ENCODE measurements at places on chromosomes 3 and 15.

GRCh38 chr3:142118911-142119310 lies 30.4 kb downstream of the TFDP2 start:
- DNase-seq: no peak

- no peak for DNase-seq
Measured at GRCh38 chr3:189834462-189834861, 203.3 kb downstream of the TP63 start.

DNA sequence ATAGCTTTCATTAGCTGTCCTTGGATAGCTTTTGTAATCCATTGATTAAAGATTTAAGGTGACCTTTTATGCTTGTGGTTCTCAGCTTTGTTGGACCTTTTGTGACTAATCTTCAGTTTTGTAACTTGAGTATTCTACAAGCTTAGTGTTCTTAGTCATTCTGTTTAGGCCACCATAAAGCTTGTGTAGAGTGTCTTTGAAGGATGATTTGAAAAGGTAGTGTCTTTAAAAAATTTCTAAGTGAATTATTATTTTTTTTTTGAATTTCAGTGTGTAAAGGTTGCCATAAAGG lies 7.5 kb downstream of the MORF4L1 start:
- no peak for DNase-seq

GRCh38 chr3:57757642-57758297 lies 1.7 kb downstream of the SLMAP start:
- DNase-seq: no peak

DNA sequence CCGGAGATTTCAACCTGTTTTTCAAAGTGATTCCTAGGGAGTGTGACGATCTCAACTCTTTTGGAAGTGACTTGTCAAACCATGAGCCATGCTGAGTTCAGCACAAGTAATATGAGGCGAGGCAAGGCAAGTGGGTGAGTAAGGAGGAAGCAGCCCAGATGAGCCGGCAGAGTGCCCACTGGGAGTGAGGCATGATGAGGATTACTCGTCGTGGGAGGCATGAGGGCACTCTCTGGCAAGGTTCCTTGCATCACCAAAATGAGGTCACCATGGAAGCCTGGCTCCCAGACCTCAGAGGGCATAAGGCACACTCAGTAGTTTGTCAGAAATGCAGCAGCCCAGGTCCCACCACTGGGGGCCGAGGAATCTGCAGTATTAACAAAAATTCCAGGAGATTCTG lies 636.1 kb downstream of the MAGI1 start:
- peak; percentile 3 for DNase-seq

GRCh38 chr15:70109531-70109930 lies 11.8 kb upstream of the TLE3 start:
- no peak for DNase-seq

DNA sequence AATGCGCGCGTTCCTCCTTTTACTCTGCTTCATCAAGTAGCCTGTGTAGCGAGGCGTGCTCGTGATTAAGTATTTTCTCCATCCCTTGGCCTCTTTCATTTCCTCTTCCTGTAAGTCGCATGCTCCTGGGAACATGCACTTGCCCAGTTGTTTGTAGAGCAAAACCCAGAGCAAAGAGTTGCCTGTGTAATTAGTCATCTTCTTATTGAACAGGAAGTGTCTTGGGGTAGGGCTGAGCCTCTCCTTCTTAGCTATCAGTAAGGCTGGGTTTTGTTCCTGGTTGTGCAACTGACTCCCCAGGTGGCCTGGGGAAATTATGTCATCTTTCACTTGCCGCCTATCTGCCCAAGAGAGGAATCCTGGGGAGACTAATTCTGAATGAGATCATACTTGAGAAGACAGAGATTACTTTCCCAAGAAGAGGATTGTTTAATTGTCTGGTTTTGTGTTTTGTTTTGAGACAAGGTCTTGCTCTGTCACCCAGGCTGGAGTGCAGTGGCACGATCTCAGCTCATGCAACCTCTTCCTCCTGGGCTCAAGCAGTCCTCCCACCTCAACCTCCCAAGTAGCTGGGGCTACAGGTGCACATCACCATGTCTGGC lies 14.9 kb downstream of the LIPH start:
- DNase-seq: peak; percentile 91

DNA sequence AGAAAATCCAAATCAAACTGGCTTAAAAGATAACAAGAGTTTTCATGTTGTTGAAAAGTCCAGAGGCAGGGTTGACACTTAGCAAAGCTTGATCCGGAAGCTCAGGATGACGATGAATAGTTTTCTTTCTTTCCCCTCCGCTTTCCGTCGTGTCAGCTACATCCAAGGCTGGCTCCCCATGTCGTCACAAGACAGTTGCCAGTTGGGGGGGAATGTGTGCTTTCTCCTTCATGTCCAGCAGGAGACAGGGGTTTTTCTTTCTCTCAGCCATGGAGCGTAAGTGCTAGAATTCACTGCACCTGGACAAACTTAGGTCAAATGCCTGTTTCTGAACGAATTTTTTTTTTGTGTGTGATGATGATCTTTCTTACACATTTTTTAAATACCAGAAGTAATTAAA lies 273.8 kb upstream of the RGMA start:
- DNase-seq: no peak

DNA sequence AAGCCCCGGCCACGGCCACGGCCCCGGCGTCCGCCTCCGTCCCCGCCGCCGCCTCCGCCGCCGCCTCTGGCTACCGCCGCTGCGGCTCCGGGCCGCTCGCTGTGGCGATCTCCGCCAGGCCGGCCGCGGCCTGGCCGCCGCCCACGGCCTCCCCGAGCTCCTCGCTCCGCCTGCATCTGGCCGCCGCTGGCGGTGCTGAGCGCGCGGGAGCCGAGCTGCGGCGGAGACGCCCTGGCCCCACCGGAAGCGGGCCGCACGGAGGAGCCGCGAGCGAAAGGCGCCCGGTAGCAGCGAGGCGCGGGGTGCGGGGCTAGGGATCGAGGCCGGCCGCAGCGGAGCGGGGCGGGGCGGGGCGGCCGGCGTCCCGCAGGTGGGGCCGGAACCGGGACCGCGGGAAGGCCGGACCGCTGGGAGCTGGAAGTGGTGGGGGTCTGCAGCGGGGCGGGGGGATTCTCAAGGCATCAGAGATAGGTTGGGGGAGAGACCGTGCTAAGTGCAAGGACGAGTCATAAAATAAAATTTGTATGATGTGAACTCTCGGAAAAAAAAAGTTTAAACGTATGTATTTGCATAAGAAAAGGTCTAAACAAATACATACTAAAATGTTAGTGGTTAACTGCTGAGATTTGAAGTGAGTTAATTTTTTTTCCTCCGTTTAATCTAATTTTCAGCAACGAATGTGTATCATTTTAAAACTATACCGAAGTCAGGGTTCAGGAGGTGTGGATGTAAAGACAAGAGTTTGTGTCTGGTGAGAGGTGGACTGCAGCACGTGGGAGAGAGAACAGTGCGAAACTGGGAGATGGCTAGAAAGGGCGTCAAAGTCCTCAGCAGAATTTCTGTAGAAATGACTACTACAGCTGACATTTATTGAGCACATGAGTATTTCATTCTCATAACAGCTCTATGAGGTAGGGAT lies at the start of gene AVEN:
TSS of gene AVEN (minus strand) at position 334 of the 919 bp plus-strand sequence. CDS start at position 176, 158 bp downstream.
- DNase-seq: peak; percentile 75

- DNase-seq: no peak
Measured at GRCh38 chr3:179977356-179977755, 59.4 kb downstream of the PEX5L start.

DNA sequence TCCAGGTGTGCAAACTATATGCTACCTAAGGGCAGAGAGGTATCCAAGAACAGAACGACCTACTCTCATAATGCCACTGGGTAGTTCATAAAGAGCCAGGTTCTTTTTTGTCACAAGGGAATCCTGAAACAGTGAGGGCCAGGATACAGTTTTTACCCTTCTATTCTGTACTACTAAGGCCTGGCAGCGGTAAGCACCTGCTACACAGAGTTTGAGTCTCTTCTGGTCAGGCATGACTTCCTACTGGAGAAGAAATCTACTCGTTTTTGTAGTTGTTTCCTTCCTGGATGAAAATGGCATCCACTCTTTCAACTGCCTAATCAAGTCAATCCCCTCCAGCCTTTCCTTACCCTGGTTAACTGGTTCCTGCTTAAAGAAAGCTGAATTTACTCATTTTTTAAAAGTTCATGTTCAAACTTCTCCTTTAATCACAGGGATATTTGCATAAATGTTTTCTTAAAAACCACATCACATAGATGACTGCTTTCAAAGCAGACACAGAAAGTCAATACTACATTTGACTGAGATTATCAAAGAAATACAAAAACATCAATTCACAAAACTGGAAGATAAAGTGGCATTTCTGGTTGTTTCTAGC lies 40.0 kb downstream of the MAP4 start:
- DNase-seq: no peak

DNA sequence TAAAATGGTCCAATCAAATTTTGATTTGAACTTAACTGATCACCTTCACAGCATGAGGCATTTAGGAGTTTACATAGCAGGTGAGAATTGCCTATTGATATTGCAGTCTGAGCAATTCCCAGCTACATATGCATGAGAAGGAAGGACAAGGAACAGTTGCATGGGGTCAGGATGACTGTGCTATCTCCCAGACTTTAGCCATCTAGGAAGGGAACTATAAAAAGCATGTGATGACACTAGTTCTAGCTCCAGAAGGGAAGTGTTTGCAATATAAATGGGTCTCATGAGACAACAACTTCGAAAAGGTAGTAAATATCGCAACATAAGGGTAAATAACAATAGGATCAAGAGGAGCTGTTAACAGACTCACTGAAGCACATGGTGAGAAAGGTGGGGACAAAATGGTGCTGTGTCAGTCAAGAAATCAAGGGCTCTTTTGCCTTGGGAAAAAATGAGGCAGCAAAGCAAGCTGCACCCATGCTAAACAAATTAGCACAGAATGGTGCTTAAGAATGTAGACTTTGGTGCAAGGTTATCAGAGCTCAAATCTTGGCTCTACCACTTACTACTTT lies 90.4 kb upstream of the SLC2A2 start:
- peak; percentile 40 for DNase-seq

DNA sequence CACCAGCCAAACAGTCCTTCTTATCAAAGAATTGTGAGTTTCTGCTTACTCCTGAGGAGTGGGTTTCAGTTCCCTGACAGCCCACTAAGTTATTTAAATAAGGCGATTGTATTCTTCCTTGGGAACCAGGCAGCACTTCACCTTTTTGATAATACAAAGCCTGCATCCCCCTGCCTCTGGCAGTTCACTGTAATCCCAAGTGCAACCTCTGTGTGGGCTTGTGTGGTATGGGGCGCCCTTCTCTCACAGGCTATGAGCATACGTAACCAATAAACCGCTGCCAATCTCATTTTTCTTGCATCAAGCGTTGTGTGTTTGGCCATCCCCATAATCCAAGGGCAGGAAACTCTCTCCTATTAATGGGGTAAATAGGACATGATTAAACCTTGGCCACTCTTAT lies 1025.6 kb downstream of the NSUN3 start:
- no peak for DNase-seq

- no peak for DNase-seq
Measured at GRCh38 chr3:8984526-8984925, 21.3 kb upstream of the RAD18 start.

DNA sequence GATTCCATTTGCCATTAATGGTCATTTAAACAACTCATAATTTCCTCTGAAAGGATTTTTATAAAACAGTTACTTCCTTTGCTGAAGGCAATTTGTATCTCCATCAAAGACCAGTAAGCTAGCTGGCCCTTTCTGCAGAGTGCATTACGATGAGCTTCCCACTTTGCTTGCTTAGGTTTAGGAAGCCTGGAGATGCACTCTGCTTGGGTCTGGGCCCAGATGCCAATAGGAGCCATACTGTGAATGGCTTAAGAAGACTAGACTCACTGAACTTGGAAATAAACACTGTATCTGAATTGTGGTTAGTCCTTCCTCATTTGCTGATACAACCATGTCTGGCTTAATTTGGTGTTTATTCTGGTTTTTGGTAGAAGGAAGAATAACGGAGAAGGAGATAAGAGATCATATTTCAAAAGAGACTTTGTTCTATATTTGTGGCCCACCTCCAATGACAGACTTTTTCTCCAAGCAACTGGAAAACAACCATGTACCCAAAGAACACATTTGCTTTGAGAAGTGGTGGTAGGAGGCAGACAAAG lies 38.1 kb downstream of the OXNAD1 start:
- DNase-seq: no peak

- no peak for DNase-seq
Measured at GRCh38 chr15:47711655-47712054, 5.7 kb upstream of the SEMA6D start.

- DNase-seq: no peak
Measured at GRCh38 chr3:159390656-159391212, 588.9 kb downstream of the MFSD1 start.

GRCh38 chr15:48358229-48359152 lies 27.3 kb downstream of the DUT start:
- DNase-seq: peak; percentile 12

GRCh38 chr15:55372701-55373440 lies 35.3 kb downstream of the CCPG1 start:
- no peak for DNase-seq

DNA sequence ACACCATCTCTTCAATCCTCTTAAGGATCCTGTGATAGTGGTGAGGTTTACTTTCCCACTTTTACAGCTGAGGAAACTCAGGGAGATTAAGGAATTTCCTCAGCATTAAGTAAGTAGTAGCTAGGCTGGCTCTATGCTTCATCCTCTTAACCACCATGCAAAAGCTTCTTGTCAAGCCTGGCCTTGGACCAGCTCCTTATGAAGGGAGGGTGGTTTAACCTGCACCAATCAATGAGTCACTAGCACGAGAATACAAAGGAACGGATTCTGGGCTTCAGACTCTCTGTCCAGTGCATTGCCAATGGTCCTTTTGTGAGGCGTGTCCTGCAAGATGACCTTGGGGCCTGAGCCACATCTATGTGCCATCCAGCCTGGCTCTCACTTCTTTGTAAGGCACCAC lies 202.0 kb upstream of the CFAP20DC start:
- DNase-seq: no peak

DNA sequence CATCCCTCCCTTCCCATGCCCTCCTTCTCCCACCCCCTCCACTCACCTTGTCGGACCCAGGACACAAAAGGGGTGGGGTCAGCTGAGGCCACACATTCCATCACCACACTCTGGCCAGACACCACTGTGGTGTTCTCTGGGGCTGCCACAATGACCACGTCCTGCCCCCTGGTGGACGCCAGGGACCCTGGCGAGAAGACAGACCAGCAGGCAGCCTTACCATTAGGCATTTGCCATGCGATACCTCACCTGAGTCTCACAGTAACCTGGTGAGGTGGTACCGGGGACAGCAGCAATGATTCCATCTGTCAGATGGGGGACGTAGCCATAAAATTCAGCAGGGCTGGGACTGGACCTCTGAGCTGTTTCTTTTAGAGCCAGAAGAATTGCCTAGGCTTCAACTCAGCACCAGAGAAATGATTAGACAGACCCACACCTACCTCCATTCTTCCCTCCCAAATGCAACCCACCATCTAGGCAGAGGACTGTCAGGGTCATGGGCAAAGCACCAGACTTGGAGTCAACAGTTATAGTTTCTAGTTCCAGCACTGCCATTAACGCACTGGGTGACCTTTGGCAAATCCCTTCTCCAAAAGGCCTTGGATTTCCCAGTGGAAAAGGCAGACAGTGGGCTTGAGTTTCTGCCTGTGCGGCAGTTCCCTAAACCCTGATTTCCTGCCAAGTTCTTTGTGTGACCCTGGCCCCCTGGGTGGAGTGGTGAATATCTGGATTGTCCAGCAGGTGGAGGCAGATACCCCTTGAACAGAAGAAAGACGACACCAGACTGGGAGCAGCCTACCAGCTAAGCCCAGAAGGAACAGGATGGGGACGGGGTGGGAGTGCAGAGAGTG lies 21.8 kb downstream of the IGDCC4 start:
- peak; percentile 58 for DNase-seq

GRCh38 chr3:144774897-144775296 lies 803.3 kb downstream of the DIPK2A start:
- no peak for DNase-seq
